ENCODE measurements at places on chromosomes 5 and 9. TPM values are rescaled to one million over a fixed set of nuclear protein-coding genes. Genes with fewer than 3 reads are reported as not detected.

SPRY4 gene
- total RNA-seq: 12.8 TPM

GRCh38 chr9:80072451-80072850, 500.7 kb downstream of the TLE4 start:
- DNase-seq: no peak

GRCh38 chr9:34334916-34335315, 5.5 kb downstream of the NUDT2 start:
- no peak for DNase-seq

OSTF1 gene
- 42.4 TPM for total RNA-seq

TMEM38B gene
- 9.1 TPM for total RNA-seq

INSL6 gene
- not detected for total RNA-seq

C5orf58 gene
- total RNA-seq: not detected

SLC34A1 gene
- total RNA-seq: not detected

ARSI gene
- total RNA-seq: 4.2 TPM

DNA sequence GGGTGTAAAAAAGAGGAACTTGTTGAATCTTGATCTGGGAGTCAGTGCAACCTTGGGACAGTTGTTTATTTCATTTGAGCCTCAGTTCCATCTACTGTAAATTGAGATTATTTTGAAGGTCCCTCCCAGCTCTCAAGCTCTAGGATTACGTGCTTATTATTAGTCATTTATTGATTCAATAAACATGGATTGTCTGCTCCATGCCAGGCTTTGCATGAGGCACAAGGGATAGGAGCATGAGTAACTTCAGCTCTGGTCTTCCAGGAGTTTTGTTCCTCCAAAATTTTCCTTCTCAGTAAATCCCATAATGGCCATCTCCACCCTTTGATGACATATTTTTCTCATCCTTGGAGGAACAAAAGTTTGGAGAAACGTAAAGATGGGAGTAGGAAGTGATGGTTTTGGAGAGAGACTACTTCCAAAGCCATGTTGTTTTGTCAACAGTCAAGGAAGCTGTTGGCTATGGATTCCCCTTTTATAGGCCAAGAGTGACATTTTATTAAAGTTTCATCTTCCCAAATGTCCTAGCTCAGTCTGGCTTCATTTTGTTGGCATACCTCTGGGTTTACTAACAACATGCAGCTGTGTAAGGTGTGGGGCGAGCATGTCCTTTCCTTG, 244.6 kb downstream of the DMRT2 start:
- DNase-seq: no peak

DNA sequence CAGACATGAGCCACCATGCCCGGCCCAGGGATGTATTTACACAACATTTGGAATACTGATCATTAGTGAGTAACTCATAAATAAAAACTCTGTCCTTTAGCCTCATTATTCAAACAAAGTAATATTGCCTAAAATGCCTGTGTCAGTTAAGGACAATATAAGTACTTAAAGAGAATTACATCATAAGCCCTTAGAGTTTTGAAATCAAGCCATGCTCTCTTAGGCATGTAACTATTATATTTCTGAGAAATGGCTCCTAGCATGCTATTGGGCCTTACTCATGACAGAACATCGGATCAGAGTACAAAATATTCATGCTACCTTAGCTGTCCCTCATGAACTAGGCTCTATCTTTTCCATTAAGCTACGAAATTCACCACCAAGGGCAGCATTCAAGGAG, 309.3 kb downstream of the CHSY3 start:
- no peak for DNase-seq

DNA sequence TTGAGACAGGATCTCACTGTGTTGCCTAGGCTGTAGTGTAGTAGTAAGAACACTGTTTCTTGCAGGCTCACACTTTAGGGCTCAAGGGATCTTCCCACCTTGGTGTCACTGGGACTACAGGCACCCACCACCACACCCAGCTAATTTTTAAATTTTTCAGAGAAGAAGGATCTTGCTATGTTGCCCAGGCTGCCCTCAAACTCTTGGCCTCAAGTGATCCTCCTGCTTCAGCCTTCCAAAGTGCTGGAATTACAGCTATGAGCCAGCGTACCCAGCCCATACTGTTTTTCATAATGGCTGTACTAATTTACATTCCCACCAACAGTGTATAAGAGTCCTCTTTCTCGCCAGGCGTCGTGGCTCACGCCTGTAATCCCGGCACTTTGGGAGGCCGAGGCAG, 5.1 kb downstream of the STX17 start:
- DNase-seq: no peak

- DNase-seq: peak; percentile 32
Measured at GRCh38 chr5:134550271-134551214, 25.1 kb downstream of the JADE2 start.

TAF11L5 gene
- total RNA-seq: not detected

FAM163B gene
- total RNA-seq: not detected

FOXD4L6 gene
- not detected for total RNA-seq

- peak; percentile 86 for DNase-seq
Measured at GRCh38 chr5:36692791-36693763, 86.7 kb downstream of the SLC1A3 start.

GRCh38 chr5:104080646-104081175, 518.1 kb upstream of the NUDT12 start:
- no peak for DNase-seq

GRCh38 chr9:113538131-113538530, 74.6 kb downstream of the RGS3 start:
- DNase-seq: no peak

GRCh38 chr5:68918306-68918705, 175.5 kb upstream of the SLC30A5 start:
- DNase-seq: no peak

DNA sequence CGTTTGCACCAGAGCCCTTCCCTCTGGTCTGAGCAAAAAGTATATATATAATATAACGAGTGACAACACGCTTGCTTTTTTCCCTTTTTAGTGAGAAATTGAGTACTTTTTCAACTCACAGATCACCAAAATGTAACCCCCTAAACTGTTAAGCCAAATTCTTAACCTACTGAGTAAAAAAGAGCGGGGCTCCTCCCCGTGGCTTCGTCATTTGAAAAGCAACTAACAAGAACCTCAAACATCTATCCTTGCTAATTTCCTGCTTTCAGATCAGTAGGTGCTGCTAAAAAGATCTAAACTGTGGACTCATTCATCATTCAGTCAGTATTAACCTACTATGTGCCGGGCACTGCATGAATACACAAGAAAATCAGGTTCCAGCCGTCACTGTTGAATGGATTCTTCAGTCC, 1.0 kb upstream of the PTBP3 start:
- peak; percentile 62 for DNase-seq

TSSK1B gene
- total RNA-seq: not detected

MYOT gene
- not detected for total RNA-seq

DNA sequence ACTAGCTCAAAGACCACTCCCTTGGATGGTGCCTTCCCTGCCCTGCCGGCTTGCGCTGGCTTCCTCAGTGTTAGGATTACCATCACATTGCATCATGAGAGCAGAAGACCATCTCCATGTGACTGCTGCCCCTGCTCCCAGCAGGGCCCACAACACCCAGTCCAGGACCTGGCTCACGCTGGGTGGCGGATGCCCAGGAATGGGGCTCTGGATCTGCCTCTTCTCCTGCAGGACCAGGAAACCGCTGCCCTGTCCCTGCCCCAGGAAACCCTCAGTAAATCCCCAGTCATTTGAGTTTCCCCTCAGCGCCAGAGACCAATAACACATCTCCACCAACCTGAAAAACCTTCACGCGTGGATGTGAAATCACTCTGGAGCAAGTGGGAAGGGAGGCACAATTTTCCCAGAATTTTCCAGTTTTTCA, 3.3 kb upstream of the RNF44 start:
- no peak for DNase-seq

DNA sequence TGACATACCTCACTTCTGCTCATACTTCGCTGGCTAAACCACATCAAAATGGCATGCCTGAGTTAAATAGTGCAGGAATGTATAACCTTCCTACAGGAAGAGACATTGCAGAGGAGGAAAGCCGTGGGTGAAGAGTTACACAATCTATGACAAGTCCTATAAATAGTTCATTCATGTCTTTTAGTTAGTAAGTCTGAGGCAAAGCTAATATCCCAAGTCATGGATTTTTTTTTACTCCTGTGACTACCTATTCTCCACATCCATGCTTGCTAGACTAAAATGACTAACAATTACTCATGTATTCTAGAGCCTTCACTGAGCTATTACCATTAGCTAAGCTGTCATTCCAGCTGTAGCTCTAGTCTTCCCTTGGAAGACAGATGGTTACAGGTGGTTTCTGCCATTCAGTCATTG, 391.3 kb downstream of the NR2F1-AS1 start:
- peak; percentile 94 for DNase-seq

GRCh38 chr5:100668511-100668910, 133.3 kb downstream of the FAM174A start:
- DNase-seq: peak; percentile 30

DNA sequence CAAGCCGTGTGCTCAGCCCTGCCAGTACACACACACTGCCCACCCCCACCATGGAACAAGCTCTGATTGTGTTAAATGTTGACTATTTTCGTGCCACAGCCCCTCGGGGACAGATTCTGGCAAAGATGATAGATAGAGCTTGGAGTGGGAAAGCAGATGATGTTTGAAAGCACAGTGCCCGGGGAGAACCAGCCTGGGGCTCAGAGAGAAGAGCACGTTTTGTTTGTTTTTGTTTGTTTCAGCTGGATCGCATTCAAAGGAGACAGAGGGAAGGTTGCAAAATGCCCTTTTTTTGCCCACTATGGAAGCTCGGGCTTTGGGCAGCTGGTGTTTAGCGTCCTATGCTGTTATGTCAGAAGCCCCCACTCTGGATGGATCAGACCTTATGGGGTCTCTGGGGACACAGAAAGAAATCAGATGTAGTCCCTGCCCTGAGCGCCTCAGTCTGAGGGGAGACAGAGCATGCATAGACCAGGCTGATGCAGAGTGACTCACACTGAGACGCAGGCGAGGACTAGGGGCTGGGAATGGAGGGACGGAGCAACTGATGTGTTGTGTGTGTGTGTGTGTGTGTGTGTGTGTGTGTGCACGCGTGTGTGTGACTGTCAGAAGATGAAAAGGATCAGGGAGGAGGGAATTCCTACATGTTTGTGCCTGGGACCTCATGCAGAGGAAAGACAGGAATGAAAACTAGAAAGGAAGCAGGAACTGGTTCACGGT, 229.7 kb downstream of the MELK start:
- DNase-seq: peak; percentile 45

Data from GM23248 (cell line).